ENCODE measurements at places on chromosomes 7 and 10.

- no peak for DNase-seq
Measured at GRCh38 chr10:118624747-118625146, 29.3 kb upstream of the PRLHR start.

DNA sequence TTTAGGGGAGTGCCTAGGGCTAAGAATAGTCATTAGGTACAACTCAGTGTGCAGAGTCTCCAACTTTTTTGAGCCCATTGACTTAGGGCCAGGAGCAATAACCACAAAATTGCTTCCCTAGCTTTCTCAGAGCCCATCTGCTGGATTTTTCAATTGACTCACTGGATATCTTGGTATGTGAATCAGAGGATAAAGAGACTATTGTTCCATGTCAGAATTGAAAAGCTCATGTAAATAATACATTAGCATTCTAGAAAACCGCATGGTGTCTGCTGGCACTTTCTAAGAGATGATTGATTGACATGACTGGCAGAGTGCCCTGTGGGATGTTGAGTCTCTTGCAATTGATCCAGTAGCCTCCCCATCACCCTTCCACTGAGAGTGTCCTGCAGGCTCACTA lies 246.2 kb downstream of the CCDC7 start:
- peak; percentile 4 for DNase-seq

DNA sequence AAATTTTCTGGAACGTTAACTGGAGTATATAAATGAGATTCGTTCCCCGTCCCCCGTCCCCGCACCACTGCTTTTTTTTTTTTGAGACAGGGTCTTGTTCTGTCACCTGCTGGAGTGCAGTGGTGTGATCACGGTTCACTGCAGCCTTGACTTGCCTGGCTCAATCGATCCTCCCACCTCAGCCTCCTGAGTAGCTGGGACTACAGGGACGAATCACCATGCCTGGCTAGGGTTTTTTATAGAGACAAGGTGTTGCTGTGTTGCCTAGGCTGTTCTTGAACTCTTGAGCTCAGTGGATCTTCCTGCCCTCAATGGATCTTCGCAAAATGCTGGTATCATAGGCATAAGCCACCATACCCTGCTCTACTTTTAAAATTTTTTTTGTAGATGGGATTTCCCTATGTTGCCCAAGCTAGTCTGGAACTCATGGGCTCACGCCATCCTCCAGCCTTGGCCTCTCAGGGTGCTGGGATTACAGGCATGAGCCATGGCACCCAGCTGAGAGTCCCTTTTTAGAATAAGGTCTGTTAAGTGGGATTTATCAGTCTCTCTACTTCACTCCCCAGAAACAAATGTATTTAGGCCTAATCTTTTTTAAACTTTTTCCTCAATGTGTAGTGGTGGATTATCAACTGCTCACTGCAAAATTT lies 122.9 kb downstream of the LYZL1 start:
- DNase-seq: no peak

DNA sequence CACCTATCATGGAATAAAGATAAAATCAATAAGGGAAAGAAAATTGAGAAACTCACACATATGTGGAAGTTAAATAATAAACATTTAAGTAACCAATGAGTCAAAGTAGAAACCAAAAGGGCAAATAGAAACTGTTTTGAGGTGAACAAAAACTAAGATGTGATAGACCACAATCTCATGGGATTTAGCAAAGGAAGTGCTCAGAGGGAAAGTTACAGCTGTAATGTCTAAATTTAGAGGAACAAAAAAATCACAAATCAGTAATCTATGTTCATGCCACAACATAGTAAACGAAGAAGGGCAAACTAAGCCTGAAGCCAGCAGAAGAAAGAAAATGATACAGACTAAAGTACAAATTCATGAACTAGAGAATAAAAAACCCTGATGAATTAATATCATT lies 16.3 kb downstream of the CYP3A4 start:
- no peak for DNase-seq

DNA sequence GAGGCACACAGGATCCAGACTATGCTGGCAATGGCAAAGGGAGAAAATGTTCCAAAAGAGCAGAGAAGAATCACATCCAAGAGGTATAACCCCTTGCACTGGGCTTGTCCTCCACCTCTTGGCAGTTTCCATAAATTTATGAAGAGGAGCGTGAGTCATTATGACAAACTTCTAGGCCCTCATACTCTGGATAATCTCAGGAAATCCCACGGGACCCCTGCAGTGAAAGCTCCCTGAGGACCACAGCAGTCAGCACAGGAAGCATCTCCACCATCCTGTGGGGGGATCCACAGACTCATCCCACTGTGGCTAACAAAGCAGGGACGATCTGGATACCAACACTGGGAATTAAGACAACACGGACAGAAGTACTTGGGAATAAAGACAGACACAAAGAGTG lies 30.3 kb upstream of the GPAM start:
- DNase-seq: no peak

DNA sequence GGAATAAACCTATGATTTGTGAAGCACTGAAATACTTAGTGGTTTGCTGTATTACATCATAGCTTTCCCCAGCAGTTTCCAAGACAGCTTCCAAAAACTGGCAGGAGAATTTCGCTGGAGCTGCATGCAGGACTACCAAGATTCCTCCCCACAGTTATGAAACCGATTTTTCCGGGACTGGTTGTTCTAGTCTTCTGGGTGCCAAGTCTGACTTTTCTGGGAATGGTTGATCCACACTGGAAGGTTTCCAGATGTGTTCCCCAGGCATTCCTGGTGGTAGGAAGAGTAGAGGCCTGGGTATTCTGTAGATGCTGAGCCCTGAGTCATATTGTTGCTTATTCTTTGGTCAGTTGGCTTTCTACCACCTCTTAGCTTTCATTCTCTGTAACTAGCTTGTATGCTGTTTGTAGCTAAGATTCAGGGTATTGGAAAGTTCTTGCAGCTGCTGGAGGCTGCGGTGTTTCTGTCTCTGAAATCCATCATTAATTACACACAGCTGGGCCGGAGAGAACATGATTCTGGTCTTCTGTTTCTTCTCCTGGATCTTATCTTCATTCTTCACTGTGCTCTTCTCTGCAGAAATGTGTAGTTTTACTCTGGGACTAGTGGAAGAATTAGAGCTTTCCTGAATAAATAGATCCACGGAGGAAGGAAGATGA lies 6.3 kb downstream of the ABCC2 start:
- no peak for DNase-seq

DNA sequence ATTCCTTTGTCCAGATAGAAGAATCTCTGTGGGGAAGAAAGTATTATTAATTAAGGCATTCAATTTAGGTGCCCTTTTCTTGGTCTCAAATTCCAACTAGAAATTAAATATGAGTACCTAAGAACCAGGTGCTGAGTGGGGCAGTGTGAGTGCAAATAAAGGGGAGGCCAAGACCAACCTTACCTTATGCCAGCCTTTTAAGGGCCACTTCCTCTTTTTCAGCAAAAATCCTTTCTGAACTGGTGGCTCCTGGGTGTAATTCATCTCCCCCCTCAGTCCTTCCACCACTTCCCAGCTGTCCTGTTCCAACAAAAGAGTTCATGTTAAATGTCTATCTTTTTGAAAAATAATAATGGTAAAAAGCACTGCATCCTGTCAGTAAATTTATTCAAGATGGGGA lies 108.2 kb downstream of the OSBPL3 start:
- DNase-seq: no peak

GRCh38 chr10:126137562-126138221 lies 241.3 kb downstream of the FANK1 start:
- DNase-seq: no peak

GRCh38 chr7:42770114-42770513 lies 141.8 kb downstream of the C7orf25 start:
- DNase-seq: no peak

DNA sequence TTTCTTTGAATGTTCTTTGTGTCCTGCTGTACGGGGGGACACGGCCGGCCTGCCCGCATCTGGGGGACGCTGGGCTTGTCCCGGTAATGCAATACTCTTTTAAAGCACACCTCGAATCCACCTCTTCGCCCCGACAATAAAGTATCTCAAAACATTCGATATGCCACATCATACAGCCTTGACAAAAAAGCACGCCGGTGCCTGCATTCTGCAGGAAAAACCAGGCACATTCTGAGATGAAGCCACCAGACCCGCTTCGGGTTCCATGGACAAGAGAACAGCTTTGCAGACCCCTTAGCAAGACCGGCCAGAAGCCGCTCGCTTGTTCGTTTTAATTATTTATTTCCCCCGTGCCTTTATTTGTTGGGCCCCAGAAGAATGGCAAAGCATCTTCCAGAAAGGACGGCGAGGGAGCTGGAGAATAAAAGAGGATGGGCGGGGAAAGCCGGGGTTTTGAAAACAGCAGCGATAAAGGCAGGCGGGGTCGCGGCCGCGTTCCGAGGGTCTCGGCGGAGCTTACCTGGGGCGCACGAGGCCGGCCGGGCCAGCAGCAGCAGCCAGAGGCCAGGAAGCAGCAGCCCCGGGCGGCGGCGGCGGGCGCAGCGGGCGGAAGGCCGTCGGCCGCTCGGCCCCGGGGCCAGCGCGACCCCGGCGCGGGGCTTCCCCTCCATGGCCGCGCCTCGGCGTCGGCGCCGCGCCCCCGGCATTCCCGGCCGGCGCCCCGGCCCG lies 462 bp downstream of the KIAA1549 start:
- peak; percentile 14 for DNase-seq

DNA sequence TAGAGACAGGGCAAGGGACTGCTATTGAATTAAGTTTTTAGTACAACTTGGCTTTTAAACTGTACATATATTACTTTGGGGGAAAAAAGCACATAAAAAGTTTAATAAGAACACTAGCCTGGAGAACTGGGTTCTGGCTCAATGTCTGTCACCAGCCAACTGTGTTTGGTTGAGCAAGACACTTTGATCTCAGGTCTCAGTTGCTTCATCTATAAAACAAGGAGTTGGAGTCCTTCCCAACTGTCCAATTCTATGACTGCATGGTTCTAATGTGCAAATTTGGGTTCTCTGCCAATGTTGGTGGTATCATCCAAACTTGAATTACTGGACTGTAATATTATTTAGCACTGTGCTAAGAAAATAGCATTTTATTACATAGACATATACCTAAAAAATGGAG lies 50.3 kb downstream of the ATXN7L1 start:
- no peak for DNase-seq

GRCh38 chr10:99460070-99460469 lies 29.6 kb upstream of the GOT1 start:
- DNase-seq: no peak

DNA sequence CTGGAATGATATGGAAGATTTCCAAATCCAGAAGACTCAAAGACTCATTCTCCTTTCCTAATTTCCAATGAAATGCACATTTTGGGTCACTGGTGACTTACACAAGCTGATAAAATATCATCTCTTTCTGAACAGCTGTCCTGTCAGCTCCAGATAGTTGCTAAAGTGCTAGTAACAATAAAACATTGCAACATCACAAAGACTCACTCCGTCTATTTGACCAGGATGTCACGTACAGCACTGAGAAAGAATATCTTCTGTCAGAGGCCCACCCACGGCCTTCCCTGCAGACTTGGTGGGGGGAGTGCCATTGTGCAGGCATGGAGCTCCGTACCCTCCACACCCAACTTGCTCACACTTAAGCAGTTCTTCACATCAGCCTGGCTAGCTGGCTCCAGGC lies 78.9 kb upstream of the EGR2 start:
- DNase-seq: no peak

DNA sequence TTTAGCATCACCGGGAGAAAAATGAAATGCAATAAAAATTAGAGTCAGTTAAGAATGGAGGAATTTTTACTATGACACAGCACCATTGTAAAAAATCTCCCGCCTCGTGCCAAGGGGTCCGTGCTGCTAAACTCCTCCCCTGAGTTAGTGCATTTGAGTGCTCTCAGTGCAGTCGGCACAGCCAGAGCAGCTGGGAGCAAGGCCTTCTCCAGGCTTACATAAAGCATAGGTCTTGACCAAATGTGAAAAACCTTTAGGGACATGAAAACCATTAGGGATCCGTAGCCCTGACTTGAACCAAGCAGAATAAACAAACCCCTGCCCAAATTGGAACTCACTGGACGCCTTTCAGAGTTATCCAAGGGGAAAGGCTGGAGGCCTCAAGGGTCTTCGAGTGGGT lies 152.6 kb downstream of the PLCE1 start:
- DNase-seq: no peak

DNA sequence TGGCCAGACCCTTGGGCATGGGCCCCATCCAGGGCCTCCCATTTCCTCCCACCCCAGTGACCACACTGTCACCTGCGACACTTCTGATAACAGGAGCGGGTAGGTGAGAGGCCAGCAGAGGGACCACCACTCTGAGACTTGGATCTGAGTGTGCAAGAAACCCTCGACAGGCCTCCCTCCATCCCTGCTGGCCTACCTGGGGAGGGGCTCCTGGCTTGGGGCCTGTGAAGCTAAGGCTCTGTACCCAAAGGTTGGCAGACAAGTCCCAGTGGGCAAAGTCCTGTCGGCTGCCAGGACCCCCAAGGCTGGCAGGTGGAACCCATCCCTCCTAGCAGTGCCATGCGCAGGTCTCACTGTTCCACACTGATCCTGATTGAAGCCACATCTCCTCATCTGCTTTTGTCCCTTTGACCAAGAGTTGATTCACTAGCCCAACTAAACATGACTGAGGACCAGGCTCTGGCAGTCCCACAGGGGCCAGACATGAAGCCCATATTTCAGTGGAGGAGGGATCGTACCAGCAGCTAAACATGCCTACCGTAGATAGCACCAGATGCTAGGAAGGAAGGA lies 1.2 kb upstream of the PGAM2 start:
- no peak for DNase-seq

DNA sequence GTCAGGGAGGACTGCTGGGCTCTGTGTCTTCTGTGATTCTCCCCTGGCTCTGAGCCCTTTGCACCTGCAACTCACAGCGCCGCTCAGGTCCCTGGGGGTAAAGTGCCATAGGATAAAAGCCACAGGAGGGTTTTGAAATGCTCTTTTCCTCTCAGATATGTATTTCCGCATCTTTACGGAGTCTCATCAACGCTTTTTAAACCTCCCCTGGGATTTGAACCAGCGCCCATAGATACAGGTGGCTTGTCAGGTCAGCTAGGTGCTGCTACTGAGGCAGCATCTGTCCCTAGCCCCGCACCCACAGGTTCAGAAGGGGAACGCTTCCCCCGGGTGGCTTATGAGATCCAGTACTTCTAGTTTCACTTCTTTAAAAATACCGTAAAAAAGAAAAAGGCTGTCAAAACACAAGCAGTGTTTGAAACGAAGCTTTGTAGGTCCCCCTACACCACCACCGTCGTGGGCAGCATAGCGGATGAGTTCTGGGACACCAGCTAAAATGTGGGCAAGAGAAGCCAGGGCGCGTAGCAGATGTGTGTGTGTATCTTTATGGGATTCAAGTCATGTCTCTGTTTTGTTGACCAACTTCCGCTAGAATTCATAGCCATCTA lies 173.5 kb downstream of the CUX1 start:
- DNase-seq: no peak

DNA sequence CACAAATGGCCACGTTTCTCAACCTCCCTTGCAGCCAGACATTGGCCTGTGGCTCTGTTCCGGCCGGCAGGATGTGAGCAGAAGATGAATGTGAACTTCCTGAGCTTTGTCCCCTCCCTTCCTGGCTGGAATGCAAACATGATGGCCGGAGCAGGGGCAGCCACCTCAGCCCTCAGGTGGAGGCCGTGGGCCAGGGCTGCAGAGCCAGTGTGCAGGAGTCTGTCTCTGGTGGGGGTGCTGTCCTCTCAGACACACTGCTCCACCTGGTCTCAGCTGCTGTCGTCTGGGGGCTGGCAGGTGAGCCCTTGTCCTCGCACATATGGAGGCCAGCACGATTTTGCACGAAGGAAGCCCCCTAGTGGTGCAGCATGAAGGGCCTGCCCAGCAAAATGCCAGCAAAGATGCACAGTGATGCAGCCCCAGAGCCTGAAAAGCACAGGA lies 25.3 kb upstream of the PWWP2B start:
- no peak for DNase-seq

Measured in SW480 (cell line).